ENCODE measurements at places on chromosomes 12 and 14.

- DNase-seq, result no peak
Measured at GRCh38 chr12:2890001-2890387, 697 bp upstream of the TULP3 start.

- no peak for DNase-seq
Measured at GRCh38 chr12:32005496-32006125, 46.4 kb downstream of the RESF1 start.

DNA sequence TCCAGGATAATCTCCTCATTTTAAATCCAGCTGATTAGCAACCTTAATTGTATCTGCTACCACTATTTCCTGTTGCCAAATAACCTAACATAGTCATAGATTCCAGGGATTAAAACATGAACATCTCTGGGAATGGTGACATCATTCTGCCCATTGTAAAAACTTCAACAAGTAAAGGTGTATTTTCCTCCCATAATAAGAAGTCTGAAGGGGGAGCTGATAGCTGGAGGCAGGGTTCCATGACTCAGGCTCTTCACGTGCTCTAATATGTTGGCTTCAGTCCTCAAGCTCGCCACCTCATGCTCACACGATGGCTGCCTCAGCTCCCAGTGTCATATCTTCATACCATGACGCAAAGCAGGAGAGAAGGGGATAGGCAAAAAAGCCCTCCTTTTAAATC is 172.0 kb upstream of the VASH1 start:
- no peak for DNase-seq

DNA sequence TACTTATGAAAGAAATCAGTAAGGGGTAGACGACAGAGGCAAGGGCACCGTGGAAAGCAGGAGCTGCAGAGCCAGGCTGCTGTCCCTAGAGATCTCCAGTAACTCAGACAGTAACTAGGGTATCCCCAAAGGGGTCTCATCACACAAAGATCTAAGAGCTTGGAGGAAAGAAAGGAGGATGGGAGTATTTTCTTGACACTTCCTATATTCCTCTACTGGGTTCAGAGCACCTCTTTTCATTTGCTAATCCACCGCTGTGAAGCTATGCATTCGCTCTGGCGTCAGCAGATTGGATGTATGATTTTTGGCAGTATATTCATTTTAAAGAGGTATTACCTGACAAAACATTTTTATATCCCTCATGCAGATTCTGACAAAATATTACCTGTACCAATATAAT is 12.6 kb downstream of the USP44 start:
- DNase-seq, result no peak

- no peak for DNase-seq
Measured at GRCh38 chr12:115623764-115624334, 653.6 kb downstream of the MED13L start.

GRCh38 chr12:6699989-6700645 is 498 bp downstream of the PIANP start:
- DNase-seq, result no peak

DNA sequence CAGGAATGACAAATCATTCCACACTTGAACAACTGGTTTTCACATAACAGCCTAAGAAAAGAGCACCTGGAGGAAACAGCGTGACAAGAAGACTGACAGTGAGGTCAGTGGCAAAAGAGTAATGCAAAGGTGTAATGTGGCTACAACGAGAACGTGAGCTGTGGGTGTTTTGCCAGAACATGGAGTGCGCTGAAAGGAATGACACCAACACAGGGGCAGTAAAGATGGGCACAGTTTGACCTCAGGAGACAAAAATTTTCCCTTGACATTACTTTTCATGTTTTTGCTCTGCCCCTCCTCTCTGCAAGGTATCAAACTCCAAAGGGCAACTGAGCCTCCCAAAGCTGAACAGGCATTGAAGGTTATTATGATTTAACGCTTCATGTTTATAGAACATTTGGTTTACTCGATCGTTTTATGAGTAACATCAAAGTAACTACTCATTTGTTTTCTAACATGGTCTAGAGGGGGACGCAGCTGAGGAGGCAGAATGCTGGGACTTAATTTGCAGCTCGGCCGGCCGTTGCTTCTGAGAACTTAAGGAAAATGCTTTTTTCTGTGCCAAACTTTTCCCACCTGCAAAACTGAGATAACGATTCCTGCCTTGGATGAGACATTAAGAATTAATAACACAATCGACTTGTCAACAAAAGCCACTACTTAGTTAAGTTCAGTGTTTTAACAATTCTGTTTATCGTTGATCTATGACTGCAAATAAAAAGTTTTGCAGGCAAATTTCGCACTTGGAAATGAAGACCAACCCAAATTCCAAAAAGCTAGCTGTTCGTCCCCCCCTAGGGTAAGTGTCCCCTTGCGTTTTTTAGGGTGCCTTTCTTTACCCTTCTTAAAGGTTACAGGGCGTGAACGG is 954 bp downstream of the HAUS4 start:
- DNase-seq, result no peak

GRCh38 chr12:6442836-6443235 is 1.9 kb upstream of the CD27 start:
- no peak for DNase-seq

Measured in CD4-positive, alpha-beta T cell treated with Interleukin-4 for 4 hours (primary cell).